Esophagus muscularis mucosa (tissue), 4 donors: ENCODE measurements at places on chromosomes 7 and 10. TPM values are rescaled to one million over a fixed set of nuclear protein-coding genes. Genes with fewer than 3 reads are reported as not detected.
A peak's percentile ranks its signal among the peaks of the same experiment; 100 is the strongest.

The ECHDC3 gene
- total RNA-seq, result 30.6 TPM

The LRRC18 gene
- total RNA-seq, result not detected

DNA sequence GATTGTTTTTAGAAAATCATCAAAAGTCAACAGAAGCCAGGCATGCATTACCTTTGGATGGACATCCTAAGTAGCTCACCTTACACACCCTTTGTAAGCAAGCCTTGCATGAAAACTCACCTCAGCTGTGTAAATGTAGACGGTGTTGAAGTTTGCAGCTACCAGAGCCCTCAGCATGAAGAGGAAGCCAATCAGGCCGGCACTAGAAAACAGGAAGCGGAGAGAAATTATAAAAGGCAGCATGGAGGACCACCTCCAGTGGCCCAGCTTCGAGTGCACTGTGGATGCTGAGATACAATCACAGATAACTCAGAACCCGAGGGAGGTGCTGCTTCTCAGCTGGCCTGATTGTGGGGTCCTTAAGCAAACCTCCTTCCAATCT, 75.3 kb downstream of the SVOPL start:
- DNase-seq, result no peak
- H3K4me1 ChIP-seq, result no peaks in the 10 kb centered on the region
- no peaks in the 10 kb centered on the region for H3K27me3 ChIP-seq

- no peak overlapping the region for H3K4me3 ChIP-seq
- no peak overlapping the region for H3K27ac ChIP-seq
Observed at GRCh38 chr7:77550586-77550985, 13.5 kb downstream of the PTPN12 start.

DNA sequence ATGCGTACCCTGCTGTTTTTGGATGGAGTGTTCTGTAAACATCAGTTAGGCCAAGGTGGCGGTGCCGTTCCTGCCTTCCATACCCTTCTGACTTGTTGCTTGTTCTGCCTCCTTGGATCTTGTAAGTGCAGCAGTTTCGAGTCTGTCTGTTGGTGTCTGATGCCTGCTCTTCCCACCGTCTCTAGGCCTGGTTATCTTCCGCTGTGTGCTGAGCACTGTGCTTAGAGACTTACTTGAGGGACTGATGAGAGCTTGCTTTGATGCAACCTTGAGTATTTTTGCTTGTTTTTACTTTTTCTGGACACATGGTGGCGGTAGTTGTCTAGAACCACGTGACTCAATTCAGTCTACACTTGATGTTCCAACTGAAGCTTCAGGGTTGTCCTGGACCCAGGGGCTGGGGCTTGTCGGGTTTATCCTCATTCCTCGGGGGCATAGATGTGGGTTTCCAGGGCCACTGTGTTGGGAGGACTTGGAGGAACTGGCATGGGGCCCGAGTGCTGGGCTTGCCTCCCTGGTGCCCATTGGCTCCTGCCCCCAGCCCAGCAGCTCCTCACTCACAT, 14.4 kb upstream of the SPRN start:
- peaks cover 9% of the 10 kb centered on the region for H3K36me3 ChIP-seq
- H3K4me1 ChIP-seq, result no peaks in the 10 kb centered on the region
- no peak overlapping the region for H3K27ac ChIP-seq
- H3K27me3 ChIP-seq, result no peaks in the 10 kb centered on the region

The MMP21 gene
- not detected for total RNA-seq

DNA sequence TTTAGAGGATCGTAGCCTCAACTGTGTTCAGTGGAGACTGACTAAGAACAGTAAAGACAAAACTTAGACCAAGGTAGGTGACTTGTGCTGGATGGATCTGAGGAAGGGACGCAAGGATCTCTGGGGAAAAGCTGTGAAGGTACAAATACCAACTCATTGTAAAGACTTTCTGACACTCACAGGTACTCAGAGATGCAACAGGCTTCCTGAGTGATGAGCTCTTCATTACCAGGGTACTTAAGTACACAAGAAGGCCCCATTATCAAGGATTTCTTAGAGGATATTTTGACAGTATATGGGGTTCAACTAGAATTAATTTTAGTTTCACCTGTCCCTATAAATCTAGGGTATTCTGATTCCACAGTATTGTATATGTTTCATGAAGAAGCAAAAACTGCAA, 440.7 kb downstream of the PLXDC2 start:
- peaks cover 6% of the 10 kb centered on the region for H3K36me3 ChIP-seq
- no peak for DNase-seq
- H3K4me3 ChIP-seq, result no peak overlapping the region
- no peak overlapping the region for H3K27ac ChIP-seq
- peaks cover 12% of the 10 kb centered on the region for H3K4me1 ChIP-seq
- no peaks in the 10 kb centered on the region for H3K27me3 ChIP-seq

GRCh38 chr10:89343089-89343767, 15.4 kb downstream of the IFIT3 start:
- peaks cover 10% of the 10 kb centered on the region for H3K36me3 ChIP-seq
- H3K27ac ChIP-seq, result no peak overlapping the region
- no peak overlapping the region for H3K4me3 ChIP-seq
- H3K4me1 ChIP-seq, result peaks cover 29% of the 10 kb centered on the region

DNA sequence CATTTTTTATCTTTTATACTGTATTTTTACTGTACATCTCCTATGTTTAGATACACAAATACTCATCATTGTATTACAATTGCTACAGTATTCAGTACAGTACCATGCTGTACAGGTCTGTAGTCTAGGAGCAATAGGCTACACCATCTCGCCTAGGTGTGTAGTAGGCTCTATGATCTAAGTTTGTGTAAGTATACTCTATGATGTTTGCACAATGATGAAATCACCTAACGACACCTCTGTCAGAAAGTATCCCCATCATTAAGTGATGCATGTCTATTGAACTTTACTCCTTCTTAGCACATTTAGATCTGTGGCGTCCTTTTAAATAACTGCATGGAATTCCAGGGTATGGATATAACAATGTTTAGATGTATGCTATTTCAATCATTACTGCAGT, 112.0 kb downstream of the SNX10 start:
- H3K27ac ChIP-seq, result no peak overlapping the region
- DNase-seq, result no peak
- H3K27me3 ChIP-seq, result no peaks in the 10 kb centered on the region
- no peak overlapping the region for H3K4me3 ChIP-seq
- no peaks in the 10 kb centered on the region for H3K36me3 ChIP-seq

GRCh38 chr7:29898301-29898700, 91.3 kb downstream of the SCRN1 start:
- no peak overlapping the region for H3K27ac ChIP-seq
- peak; percentile 47 for DNase-seq
- H3K4me1 ChIP-seq, result peaks cover 6% of the 10 kb centered on the region
- H3K27me3 ChIP-seq, result no peaks in the 10 kb centered on the region
- H3K36me3 ChIP-seq, result no peaks in the 10 kb centered on the region

DNA sequence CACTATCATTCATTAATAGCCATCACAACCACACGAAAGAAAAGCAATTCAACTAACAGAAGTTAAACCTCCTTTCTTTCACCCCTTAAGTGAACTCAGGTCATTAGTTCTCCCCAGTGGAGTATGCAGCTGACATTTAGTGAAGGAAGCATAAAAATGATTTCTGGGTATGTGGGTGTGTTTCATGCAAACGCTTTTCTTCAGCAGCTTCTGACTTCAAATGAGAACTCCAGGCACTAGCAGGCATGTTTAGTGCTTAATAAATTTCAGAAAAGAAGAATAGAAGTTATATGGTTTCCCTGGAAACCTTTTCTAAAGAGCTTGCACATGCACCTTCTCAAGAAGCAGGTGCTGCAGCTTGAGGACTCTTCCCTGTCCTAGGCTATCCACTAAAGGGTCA, 62.5 kb downstream of the PIK3CG start:
- no peaks in the 10 kb centered on the region for H3K4me1 ChIP-seq
- no peak for DNase-seq
- H3K27me3 ChIP-seq, result no peaks in the 10 kb centered on the region

DNA sequence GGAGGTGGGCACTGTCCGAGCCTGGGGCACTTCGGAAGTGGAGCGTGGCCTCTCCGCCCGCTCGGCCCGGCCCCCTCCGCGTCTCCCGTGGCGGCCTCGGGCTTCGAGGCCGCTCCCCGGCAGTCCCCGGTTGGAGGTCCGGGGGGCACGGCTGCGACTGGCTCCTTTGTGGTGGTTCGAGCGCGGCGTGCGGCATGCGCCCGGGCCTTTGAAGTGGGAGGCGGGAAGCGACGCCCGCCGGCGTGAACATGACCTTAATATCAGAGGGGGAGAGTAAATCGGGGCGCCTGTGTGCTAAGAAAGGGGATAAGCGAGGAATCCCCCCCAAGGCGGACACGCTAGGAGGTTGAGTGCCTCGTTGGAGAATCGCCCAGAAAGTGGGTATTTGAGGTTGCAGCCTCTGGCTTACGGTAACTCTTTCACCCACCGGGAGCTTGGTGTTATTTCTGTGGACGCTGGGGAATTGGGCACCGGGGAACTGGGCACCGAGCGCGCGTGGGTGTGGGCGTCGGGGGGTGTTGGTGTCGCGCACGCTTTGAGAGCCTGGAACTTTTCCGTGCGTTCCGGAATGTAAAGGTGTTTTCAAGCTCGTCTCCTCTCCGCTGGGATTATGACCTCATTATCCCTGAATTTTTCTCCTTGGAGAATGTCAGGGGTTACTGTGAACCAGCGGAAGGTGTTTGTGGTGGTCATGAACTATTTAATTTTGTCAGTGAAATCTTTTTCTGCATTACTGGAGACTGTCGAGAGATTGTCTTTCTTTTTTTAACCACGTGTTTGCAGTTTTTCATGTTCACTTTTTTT, 660 bp downstream of the SUV39H2 start:
- no peak for DNase-seq
- H3K36me3 ChIP-seq, result no peaks in the 10 kb centered on the region
- H3K4me3 ChIP-seq, result peak overlapping the region; percentile 75
- H3K4me1 ChIP-seq, result peaks cover 29% of the 10 kb centered on the region
- H3K27me3 ChIP-seq, result no peaks in the 10 kb centered on the region
- H3K27ac ChIP-seq, result peak overlapping the region; percentile 90

The VSTM4 gene
- total RNA-seq, result 13.5 TPM

GRCh38 chr10:77087366-77087765, 550.2 kb downstream of the KCNMA1 start:
- H3K4me1 ChIP-seq, result peaks cover 37% of the 10 kb centered on the region
- DNase-seq, result no peak
- H3K27ac ChIP-seq, result peak overlapping the region; percentile 79
- H3K4me3 ChIP-seq, result no peak overlapping the region
- no peaks in the 10 kb centered on the region for H3K27me3 ChIP-seq
- H3K36me3 ChIP-seq, result peaks cover 14% of the 10 kb centered on the region

The UPK3B gene
- total RNA-seq, result 0.84 TPM

DNA sequence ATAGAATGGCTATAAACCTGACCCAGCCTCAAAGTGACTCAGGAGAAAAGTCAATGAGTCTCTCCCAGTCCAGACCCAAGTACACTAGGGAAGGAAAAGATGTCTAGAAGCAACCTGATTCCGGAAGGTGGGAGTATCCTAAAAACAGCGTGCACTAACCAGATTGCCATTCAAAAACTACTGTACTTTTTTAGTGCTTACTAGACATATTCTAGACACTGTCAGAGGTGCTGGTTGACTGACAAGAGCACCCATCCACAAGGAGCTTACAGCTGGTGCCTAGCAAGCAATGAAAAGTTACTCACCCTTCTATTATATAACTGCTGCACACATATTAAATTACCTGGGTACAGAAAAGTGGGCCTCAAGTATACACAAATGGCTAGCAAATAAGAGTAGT, 81.0 kb downstream of the SIRT1 start:
- H3K4me3 ChIP-seq, result no peak overlapping the region
- no peak for DNase-seq
- H3K27ac ChIP-seq, result no peak overlapping the region
- H3K36me3 ChIP-seq, result peaks cover 19% of the 10 kb centered on the region
- no peaks in the 10 kb centered on the region for H3K27me3 ChIP-seq

DNA sequence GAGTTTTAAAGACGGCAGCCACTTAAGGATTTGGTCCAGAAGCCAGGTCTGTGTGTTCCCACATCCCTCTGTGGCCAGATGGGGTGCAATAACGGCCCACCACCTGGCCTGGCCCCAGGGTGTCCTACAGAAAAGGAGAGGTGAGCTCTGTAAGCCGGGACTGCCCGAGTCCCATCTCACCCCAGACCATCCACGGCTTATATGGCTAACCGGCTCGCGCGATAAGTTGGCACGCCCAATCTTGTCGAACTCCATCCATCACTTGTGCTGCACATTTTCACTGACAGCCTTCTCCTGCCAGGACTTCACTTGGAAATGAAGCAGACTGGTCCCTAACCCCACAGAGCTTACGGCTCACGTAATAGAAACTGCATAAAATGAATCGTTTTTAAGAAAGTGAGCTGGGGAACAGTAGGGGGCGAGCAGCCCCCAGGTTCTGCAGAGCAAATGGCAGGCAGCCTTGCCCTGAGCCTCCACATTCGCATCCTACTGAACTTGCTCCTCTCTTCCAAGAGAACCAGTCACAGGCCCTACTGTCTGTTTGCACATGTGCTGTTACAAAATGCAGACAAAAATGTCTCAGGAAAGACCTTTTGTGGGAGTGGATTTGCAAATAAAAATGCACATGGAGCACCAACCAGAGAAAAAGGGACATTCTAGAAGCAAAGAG, 98.2 kb downstream of the TNS3 start:
- H3K4me1 ChIP-seq, result peaks cover 85% of the 10 kb centered on the region
- H3K27ac ChIP-seq, result no peak overlapping the region
- no peak overlapping the region for H3K4me3 ChIP-seq
- H3K36me3 ChIP-seq, result no peaks in the 10 kb centered on the region
- H3K27me3 ChIP-seq, result no peaks in the 10 kb centered on the region

The FZD1 gene
- 13.1 TPM for total RNA-seq

GRCh38 chr10:44993226-44993921, 7.3 kb upstream of the ZNF22 start:
- peak; percentile 60 for DNase-seq
- H3K27ac ChIP-seq, result peak overlapping the region; percentile 93

DNA sequence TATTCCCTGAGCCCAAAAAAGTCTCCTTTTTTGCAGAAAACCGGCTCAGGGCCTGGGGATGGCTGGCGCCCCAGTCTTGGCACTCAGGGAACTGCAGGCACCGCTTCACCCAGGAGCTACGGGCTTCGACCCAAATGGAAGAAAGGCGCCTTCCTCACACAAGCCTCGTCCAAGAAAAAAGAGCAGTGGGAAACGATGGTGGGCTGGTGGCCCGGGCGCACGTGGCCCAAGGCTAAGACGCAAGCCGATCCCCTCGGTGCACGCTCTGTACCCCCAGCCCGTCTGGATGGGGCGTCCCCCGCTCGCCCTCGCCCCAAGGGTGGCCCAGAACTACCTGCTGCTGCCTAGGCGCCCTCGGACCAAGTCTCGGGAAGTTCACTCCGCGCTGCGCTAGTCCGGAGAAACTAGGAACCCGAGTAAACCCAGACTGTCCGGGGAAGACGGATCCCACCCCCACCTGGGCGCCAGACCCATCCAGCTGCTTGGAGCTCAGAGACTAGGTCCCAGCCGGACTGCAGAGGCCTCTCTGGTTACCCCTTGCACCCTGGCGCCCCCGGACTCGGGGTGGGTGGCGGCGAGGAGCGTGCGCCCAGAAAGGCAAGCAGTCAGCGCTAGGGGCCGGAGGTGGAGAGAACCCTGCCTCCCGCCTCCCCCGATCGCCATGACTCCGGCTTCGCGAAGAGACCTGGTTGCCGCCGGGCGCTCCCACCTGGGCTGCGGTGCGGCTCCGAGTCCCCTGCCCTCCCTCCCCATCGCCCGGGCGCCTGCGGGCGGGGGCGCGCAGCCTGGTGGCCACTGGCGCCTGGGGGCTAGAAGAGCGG, 76.4 kb downstream of the CALN1 start:
- H3K27ac ChIP-seq, result no peak overlapping the region
- peaks cover 14% of the 10 kb centered on the region for H3K4me1 ChIP-seq
- H3K4me3 ChIP-seq, result no peak overlapping the region
- DNase-seq, result peak; percentile 83
